ENCODE measurements at places on chromosomes 6 and 20.
A peak's percentile ranks its signal among the peaks of the same experiment; 100 is the strongest.

GRCh38 chr20:63442100-63442493 is 30.4 kb downstream of the KCNQ2 start:
- peak; percentile 28 for DNase-seq

DNA sequence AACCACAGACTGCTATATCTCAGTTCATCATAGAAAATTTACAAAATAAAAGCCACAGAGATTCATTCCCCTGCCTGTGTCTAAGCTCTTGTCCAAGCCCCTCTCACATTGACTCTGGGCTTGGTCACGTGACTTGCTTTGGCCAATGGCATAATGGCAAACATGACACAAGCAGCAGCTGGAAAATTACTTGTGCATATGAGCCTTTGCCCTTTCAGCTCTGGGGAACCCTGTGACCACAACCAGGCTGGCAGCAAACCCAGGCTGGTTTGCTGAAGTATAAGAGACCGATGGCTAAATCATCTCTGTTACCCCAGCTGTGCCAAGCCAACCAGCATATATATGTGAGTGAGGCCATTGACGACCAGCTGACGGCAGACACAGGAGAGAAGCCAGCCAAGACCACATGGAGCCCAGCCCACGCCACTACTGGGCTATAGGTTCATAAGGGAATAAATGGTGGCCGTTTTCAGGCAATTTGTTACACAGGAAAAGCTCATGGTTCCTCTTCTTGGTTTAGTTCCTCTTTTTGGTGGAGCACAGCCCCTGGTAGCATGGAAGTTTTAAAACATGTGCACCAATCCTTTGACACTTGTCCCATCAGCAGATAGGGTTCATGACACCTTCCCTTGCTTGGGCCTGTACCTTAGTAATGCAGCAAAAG is 31.8 kb upstream of the RSPO4 start:
- no peak for DNase-seq

GRCh38 chr6:92433911-92434310 is 985.4 kb downstream of the EPHA7 start:
- DNase-seq = no peak

- no peak for DNase-seq
Observed at GRCh38 chr6:67663105-67663895, 971.8 kb upstream of the ADGRB3 start.

- DNase-seq = no peak
Observed at GRCh38 chr6:125834348-125834747, 43.6 kb downstream of the NCOA7 start.

DNA sequence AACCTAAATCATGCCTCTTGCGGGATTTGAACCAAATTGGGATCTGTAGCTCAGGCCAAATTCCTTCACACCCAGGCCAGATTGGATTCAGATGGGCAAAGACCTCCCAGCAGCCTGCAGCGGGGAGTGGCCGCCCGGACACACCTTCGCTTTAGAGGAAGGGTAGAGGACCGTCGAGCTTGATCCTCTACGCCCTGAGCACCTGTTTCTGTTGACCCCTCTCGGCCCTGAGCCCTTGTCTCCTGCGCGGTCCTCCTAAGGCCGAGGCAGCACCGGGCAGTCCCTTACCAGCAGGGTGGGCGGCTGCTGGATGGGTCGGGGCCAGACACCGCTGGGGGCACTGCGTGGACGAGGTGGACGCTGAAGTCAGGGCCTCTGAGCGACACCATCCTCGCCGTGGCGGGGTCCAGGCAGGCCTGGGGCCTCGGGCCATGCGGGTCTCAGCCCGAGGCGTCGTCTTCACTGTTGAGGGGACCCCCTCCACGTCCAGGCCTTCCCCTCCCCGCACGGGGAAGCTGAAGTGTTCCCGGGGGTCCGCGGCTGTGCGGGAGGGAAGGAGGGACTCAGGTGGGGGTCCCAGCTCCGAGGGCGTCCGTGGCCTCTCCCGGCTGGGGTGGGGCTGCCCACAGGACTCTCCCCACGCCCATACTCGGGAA is 114.8 kb downstream of the SMOC2 start:
- no peak for DNase-seq

GRCh38 chr6:166400181-166400580 is 17.4 kb upstream of the MPC1 start:
- no peak for DNase-seq

GRCh38 chr6:43310134-43310533 is 1.5 kb upstream of the CRIP3 start:
- DNase-seq = no peak

DNA sequence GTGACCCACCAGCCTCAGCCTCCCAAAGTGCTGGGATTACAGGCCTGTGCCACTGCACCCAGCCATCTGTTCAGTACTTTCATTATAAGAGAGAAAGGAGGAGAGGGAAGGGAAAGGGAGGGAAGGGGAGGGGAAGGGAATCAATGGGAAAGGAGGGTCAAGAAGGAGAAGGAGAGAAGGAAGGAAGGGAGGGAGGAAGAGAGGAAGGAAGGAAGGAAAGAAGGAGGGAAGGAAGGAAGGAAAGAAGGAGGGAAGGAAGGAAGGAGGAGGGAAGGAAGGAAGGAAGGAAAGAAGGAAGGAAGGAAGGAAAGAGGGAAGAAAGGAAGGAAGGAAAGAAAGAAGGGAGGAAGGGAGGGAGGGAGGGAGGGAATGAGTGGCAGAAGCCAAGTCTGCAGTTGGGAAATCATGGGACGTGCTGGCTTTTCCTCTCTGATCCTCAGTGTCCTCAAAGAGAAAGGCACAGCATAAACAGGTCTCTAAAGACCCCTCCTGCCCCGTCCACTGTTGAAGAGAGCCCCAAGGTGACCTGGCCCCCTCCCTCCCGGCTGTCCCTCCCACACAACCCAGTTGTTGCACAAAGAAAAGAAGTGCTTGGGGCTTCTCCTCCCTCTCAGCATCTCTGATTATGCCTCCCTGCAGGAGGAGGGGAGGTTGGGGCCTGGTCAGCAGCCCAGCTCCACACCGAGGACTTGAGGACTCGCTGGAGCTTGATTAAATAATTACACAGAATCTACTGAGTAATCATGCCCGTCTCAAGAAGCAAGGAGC is 69.1 kb upstream of the TOP1 start:
- DNase-seq = no peak

DNA sequence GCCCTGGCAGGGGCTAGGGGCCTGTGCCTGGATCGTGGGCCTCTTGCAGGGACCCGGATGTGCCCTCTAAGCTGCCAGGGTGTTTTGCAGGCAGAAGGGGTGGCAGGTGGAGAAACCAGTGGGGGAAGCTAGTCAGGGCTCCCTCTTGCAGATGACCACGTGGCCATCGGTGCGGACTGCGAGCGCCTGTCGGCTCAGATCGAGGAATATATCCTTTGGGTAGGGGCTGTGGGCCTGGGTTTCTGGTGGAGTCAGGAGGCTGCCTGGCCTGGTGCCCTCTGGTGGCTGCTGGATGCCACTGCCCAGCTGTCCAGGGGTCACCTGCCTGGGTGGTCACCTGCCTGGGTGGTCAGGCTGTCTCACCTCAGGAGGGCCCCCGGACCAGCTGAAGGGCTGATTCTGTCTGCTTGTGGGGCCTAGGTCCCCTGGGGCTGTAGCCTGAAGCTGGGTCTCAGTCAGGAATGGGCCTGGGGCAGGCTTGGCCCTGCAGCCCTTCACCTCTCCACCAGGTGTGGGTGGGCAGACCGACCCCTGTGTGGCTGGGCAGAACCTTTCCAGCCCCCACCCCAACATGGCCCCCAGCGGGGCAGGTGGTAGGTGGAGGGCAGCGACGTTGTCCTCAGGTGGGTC is 6.7 kb downstream of the TCEA2 start:
- no peak for DNase-seq

- DNase-seq = no peak
Observed at GRCh38 chr6:95576218-95576997, 927 bp upstream of the MANEA start.

DNA sequence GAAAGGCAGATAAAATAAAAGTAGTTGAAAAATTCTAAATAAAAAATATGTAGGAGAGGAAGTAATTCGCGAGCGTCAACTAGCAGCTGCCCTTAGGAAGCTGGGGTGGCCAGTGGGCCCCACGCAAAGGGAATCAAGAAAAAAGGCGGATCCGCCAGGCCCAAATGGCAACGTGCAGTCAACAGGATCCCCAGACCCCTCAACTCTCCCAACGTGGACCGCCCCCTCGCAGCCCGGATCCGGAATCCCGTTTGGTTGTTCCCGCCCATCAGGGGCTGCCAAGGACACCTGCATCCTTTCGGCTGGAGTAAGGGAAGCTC is 296 bp downstream of the DZANK1 start:
- no peak for DNase-seq

DNA sequence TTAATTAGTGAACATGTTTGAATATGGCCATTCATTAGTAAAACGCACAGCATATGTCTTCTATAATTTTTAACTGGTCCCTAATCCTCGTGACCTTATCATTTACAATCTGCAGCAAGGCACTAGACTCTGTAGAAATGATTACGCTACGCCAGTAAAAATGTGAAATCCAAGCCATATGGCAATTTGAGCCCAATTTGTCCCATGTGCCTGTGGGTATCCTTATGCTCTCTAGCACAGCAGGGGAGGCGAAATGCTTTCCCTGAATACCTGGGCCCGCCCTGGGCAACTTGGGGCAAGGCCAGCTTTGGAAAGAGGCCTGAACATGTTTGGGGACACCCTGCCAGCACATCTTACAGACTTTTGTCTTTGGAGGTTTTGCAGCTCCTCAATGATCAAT is 122.7 kb upstream of the AGPAT4 start:
- DNase-seq = no peak

DNA sequence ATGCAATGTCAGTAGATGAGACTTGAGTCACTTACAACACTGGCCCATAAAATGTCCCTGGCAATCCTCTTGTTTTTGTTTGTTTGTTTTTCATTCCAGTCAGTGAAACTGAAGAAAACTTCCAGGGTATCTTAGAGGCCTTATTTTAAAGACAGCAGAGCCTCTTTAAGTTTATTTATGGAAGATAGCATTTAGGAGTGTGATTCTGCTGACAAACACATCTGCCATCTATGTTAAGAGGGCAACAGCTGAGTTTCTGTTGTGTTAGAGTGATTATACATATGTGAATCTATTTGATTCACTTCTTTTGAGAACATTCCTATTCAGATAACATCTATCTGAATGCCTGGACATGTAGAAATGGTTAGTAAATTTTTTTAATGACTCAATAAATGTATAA is 812.6 kb downstream of the TENT5A start:
- no peak for DNase-seq

- DNase-seq = no peak
Observed at GRCh38 chr6:51654647-51655046, 432.8 kb downstream of the PKHD1 start.

GRCh38 chr6:26157251-26158075 is 70.2 kb downstream of the HFE start:
- DNase-seq = peak; percentile 79

DNA sequence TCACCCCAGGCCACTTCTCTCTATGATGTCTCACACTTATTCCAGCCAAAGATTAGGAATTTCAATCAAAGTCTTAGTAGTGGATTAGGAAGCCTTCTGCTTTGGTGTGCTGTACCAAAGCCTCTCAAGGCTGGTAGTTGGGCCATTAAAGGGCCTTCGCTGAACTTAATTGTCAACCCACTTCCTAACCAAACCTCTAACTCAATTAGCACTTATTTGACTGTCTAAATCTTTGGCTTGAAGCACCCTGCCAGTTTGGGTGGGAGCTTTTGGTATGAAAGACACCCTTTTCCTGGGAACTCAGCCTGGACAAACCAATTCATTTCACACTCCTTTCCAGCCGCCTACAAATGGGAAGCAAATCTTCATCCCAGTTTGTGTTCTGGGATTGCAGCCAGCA is 81.5 kb downstream of the BMP2 start:
- no peak for DNase-seq

DNA sequence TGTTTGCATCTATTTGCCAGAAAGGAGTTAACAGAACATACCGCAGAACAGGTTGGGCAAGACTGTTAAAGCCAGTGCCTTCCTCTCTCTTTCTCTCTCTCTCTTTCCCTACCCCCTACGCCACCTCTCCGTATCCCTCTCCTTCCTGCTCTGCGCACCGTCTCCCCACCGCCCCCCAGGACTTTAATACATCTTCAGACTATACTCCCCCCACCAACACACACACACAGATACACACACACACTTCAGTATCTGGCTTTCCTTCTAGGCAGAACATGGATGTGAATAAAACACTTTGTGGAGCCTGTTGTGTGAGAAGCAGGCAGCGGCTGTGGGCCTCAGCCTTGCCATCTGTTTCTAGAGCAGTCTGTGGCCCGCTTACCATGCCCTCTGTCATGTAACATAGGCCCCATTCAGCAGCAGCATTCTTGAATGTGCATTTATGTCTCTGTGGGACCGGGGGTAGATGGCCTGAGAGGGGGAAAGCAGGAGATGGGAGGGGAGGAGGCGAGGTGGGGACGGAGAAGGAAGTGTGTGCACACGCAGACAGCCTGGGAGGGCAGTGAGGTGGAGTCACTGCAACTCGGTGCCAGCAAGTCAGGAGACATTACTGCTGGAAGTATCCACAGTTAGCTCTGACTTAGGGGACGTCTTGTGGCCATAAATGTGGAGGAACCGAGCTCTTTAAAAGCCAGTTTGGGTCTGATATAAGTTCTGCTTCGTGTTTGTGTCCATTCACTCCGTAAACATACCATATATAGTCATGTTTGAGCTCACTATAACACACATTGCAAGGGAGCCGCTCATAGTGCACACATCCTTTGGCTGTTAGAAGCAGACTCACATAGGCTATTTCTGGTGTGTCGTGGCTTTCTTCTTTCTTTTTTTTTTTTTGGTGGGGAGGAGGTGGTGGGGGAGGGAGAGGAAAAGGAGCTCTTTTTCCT is 38.4 kb downstream of the RREB1 start:
- no peak for DNase-seq

GRCh38 chr20:41631826-41632225 is 13.6 kb upstream of the CHD6 start:
- DNase-seq = no peak

DNA sequence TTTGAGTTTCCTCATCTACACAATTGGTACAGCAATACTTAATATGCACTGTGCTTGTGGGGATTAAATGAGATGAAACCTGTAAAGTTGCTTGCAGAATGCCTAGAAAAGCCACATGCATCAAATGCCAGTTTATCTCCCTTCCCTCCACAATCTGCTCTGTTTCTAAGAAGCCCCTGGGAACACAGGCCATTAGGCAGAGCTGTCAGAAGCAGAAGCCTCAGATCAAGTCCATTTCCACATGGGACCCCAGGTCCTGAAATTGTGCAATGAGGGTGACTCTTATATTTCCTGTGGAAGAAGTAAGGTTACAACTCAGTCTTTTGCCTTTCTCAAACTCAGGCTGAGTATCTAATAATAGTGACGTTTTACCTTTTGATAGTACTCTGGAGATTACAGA is 737.4 kb downstream of the KIF16B start:
- DNase-seq = no peak

GRCh38 chr20:57460781-57461465 is 64.0 kb downstream of the CTCFL start:
- DNase-seq = no peak

DNA sequence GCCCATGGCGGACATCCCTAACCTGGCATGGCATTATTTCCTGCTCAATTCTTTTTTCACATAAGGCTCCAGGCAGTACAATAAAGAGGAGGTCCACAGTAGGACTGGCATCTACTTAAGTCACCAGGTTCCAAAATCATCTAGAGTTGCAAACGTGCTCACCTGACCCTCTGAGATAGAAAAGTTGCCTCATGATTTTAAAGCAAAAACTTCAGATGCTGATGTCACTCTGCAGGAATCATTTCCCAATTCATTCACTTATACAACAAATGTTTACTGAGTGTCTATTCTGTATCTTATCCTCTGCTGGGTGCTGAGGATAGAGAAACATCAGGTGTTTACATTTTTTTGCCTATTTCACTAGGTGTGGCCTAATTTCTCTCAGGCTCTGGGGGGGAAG is 2.2 kb downstream of the ADGRF4 start:
- no peak for DNase-seq

Measured in effector CD8-positive, alpha-beta T cell (primary cell).